Gastrocnemius medialis (tissue), 4 donors: ENCODE measurements at places on chromosomes 4 and X. TPM values are rescaled to one million over a fixed set of nuclear protein-coding genes. Genes with fewer than 3 reads are reported as not detected.
A peak's percentile ranks its signal among the peaks of the same experiment; 100 is the strongest.

- DNase-seq: no peak
Observed at GRCh38 chr4:150828159-150828558, 186.9 kb downstream of the LRBA start.

GRCh38 chrX:121858867-121859647 is 811.6 kb downstream of the GLUD2 start:
- no peak for DNase-seq

DNA sequence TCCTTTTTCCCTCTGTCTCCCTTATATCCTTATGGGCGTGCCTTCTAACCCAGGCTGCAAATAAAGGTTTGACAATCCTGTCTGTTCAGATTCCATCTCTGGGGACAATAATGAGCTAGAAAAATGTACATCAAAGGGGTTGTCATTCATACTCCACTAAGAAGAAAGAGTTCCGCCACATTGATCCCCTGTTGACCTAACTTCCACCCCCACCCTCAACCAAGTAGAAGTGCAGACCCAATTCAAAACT is 541 bp upstream of the GABRA3 start:
- no peak for DNase-seq

DNA sequence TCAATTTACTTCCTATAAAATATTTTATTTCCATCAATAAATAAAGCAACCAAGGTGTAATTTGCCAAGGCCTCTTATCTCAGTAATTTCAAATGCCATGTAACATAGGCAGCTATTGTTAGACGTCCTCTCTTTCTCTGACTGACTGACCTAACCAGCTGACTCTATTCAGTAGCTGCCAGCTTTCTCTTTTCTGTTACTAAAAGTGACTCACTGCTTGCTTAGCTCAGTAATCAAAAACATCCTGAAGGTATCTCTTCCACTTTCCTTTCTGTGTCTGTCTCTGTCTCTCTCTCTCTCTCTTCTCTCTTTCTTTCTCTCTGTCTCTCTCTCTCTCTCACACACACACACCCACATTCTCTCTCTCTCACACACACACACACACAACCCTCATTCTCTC is 134.2 kb downstream of the SPOCK3 start:
- no peak for DNase-seq

- DNase-seq: no peak
Observed at GRCh38 chr4:8167815-8168214, 9.2 kb upstream of the ABLIM2 start.

DNA sequence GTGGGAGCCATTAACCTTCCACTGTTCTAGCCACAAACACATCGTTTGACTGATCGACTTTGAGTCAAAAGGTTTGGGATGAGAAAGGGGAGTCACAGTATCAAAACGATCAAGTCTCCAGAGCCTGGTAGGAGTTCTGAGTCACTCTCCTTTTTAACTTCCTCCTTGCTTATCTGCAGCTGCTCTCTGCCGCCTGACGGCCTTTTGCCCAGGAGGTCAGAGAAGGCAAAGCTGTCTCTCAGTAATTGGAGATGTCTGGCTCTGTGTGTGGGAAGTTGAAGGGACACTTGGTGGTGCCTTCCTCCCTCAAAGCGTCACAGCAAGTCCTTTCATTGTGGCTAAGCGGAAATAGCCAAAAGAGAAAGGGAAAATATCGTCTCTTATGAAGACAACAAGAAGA is 63.1 kb downstream of the ANOS1 start:
- peak; percentile 34 for DNase-seq

DNA sequence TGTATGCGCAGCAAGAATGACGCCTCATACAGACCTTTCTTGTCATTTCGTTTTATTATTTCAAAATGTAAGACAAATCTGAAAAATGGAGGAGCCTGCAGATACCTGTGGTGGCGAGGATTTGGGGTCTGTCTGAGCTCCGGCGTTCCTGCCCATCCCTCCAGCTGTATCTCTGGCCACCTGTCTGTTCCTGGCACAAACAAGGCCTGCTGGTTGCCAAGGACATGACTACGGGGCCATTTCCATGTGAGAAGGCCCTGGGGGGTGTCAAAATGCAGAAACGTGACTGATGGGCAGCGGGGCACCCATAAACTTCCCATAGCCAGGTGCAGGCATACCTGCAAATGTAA is 591 bp upstream of the TSPAN7 start:
- DNase-seq: peak; percentile 40

GRCh38 chrX:136457303-136457917 is 30.3 kb upstream of the BRS3 start:
- DNase-seq: no peak

DNA sequence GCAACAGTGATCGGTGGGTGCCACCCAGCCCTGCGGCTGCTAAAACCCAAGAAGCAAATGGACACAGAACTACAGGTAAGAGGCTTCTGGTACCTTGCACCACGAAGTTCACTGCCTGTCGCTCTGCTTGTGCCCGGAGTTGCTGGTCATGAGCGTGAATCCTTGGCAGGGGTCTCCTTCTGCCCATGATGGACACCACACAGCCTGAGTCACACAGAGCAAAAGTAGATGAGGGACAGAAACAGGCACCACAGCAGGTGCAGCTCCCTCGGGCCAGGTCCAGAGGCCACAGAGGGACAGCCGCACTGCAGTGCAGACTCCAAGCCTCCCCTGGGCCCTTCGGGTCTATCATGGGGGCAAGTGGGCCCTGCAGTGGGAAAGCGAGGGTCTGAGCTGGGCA is 22.4 kb downstream of the NAT8L start:
- DNase-seq: peak; percentile 52

DNA sequence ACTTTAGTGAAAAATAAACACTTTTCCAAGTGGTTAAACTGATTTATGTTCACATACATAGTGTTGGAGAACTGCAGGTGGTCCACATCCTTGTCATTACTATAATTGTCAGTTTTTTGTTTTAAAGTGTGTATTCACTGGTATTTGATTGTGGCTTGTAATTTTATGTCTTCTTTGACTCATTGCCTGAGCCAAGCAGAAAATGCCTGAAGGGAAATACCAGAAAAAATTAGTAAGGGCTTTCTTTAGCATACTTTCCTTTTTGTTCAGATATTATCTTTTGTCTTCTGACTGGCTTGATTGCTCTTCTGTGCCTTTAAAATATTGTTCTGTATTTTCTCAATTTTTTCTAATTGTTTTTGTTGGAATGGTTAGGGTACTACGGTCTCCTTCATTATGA is 981.3 kb downstream of the C4orf33 start:
- DNase-seq: no peak

DNA sequence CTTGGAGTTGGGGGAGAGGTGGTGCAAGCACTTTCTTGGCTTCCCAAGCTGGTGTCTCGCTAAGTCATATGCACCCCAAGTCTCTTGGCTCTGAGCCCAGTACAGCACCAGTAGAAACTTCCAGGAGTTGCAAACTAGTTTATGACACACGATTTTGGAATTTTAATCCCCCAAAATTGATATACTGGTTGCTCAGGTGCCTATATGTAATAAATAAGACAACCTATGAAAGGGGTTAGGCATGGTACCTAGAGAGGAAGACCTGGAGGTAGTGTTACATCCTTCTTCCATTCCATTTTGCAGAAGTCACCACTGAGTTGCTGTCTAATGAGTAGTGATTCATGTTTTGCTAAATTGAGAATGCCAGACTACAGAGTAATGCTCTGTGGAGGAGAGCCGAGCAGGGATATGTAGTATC is 4.3 kb upstream of the SLC4A4 start:
- DNase-seq: no peak

DNA sequence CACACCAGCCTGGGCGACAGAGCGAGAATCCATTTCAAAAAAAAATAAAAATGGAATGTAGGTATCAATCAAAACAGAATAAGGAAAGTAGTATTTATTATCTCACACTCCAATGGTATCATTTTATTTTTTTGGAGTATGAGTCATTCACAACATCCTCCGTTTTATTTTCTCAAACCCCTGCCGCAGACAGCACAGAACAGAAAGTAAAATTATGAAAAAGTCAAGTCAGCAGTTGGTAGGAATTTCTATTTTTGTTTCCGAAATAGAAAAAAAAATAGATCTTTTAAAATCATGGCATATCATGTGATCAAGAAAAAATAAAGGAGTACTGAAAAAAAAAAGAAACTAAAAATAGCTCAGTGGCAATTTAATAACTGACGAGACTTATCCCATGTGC is 490.7 kb upstream of the TENM3 start:
- no peak for DNase-seq

- no peak for DNase-seq
Observed at GRCh38 chr4:40180356-40180755, 16.5 kb upstream of the RHOH start.

GRCh38 chrX:27995611-27996010 is 14.4 kb upstream of the DCAF8L1 start:
- DNase-seq: no peak

- no peak for DNase-seq
Observed at GRCh38 chr4:74161666-74162450, 3.9 kb downstream of the MTHFD2L start.

Gene NPNT
- 3.3 TPM for total RNA-seq

Gene ZCCHC18
- total RNA-seq: not detected

Gene NPY2R
- total RNA-seq: not detected

Gene IL9R
- total RNA-seq: not detected

Gene GRIA2
- not detected for total RNA-seq

Gene TMEM150C
- 5.5 TPM for total RNA-seq
